ENCODE measurements at places on chromosomes 2 and 18.

DNA sequence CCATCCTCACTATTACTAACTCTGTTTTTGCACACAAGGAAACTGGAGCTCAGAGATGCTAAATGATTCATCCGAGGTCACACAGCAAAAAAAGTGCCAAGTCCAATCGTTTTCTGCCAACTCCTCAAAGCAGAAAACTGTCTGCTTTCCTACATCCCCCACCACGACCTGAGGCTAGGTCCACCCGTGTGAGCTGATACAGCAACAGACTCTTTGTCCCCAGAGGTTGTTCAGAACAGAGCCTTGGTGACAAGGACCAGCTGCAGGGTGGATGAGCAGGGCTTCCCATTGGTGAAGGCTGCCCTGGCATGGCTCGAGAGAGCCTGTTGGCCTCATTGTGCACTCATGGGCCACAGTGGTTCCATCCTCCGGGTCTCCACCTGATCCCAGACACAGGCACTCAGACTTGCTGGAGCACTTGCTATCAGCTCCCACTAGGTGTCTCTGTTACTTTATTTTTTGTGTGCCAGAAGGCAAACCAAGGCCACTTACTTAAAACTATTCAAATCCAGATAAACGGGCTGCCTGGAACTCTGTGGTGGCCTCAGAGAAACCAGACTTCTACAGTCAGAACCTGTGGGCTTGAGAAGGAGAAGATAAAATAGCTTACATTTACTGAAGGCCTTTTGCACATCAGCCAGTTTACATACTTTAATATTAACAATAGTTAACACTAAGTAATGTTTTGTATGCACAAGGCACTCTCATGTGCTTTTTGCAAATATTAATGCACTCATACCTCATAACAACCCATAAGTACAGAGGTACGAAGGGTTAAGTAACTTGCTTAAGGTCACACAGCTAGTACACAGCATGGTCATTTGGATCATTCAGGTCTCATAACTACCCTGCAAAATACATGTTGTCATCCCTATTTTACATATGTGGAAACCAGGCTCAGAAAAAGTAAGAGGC, 62.9 kb upstream of the CTIF start:
- DNase-seq = no peak

DNA sequence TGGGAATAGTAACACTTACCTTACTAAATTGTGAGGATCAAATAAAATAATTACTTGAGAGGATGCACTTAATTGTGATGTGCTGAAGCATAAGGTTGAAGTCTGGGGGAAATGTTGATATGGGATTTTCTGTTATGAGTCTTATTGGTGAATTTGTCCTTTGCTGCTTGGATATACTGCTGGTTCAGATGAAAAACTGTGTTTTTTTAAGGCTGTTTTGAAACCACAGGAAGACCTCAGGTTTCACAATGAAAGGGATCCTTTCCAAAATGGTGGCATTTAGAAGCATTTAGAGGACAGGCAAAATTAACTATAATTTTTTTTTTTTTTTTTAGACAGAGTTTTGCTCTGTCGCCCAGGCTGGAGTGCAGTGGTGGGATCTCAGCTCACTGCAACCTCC, 34.9 kb downstream of the SPATS2L start:
- DNase-seq = no peak

DNA sequence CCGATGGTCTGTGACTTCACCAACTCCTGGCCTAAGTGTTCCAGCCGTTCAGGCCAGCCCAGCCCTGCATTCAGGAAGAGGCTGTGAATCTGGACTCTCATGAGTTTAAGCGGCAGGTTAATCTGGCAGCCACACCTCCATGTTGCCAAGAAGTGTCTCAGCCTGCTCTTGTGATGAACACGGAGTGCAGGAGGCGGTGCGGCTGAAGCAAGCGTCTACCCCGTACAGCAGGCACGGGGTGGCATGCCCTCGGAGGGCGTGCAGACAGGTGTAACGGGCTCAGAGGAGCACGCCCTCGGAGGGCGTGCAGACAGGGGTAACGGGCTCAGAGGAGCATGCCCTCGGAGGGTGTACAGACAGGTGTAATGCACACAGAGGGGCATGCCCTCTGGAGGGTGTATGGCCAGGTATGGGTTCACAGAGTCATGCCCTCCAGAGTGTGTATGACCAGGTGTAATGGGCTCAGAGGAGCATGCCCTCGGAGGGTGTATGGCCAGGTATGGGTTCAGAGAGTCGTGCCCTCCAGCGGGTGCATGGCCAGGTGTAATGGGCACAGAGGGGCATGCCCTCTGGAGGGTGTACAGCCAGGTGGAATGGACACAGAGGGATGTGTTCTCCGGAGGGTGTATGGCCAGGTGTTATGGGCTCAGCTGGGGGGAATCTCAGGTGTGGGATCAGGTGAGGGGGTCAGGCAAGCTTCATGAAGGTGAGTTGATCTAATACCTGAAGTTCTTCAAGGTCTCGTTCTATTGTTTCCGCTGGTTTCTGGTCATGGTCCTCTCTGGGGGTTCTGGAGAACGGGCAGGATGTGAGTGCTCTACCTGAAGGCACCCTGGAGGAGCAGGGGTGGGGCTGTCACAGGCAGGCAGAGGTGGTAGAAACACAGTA, 22.6 kb downstream of the CROCC2 start:
- DNase-seq = no peak

DNA sequence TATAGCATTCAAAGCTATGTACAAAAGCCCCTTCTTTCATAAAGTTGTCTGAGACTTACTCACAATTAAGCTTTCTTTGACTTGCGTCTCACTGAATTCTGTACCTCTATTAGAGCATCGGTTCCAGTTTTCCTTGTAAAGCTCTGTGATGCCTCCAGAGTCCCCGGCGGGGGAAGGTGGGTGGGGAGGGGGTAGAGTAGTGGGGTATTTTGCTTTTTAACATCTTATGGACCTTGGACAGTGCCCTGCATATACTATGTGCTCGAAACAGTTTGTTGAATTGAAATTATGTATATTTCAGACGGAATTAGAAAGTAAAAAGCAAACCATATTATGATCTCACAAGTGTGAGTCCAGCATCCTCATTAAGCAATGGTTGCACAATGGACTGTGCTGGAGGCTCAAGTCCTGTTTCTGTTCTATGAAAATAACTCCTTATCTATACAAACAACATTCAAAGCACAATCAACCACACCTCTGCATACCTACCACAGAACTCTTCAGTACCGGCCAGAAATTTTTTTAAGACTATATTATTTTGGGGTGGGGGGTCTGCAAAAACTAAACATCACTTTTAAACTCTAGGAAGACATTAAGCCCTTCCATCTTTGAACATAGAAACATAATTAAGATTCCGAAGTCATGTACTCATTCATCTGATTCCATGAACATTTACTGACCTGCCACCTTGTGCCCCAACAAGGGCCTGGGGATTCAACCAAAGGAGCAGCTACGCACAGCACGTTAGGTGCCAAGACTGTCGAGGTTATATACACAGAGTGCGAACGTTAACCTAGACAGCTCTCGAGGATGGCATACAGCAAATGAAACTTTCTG, 908 bp downstream of the STAT1 start:
- no peak for DNase-seq

Measured in esophagus squamous epithelium (tissue), 5 donors.